ENCODE measurements at places on chromosomes 12 and 14.

DNA sequence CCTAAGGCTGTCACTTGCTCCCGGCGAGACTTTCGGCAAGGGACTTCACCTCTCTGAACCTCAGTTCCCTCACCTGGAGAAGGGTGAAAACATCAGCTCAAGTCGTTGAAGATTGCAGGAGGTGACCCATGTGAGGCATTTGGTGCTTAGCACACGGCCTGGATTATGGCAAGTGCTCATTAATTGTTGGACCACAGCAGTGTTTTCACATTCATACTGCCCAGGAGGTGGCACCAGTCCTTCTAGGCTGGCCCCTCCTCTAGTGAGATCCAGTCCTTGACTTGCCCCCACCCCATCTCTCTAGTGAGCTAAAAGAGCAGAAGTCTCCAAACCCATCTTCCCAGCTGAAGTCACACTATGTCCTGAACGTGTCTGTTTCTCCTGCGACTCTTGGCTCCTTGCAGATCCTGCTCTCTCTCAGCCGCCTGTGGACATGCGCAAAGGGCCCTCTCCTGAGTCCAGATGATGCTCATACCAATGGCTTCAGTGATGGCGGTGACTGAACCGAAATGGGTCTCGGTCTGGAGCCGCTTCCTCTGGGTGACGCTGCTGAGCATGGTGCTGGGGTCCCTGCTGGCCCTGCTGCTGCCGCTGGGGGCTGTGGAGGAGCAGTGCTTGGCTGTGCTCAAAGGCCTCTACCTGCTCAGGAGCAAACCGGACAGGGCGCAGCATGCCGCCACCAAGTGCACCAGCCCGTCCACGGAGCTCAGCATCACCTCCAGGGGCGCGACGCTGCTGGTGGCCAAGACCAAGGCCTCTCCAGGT lies 1.6 kb downstream of the FICD start:
- no peak for DNase-seq

- DNase-seq = no peak
Observed at GRCh38 chr12:64976131-64976530, 145.0 kb downstream of the WIF1 start.

DNA sequence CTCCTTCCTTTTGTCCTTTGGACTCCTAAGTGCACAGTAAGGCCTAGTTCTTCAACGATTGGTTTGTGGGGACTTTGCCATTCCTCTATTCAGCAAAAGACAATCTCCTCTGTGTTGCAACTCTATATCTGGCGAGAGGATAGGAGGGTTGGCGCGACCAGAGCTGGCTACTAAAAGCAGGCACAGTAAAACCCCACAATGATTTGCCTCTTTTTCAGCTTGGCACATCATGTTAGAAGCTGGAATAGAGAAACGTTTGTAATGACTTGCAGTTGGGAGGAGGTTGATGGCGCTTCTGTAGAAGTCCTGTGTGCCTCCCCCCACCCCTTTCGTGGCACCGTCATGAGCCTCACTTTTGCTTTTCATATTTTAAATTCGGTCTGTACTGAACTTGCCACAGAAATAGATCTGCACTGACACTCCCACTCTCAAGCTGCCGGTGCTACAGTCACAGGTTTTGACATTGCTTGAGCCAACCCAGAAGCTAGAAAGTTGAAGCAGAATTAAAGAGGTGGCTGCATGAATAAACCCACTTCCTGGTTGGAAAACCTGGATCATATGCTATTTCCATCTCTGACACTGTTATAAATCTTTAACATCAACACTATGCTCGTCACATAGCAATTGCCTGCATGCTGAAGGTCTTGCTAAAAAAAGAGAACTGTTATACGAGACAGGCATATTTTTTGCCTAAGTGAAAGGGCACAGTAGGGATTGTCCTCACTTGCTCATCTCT lies 315.3 kb upstream of the PRICKLE1 start:
- no peak for DNase-seq

- DNase-seq = no peak
Observed at GRCh38 chr14:29553427-29553826, 374.2 kb downstream of the PRKD1 start.

- DNase-seq = peak; percentile 42
Observed at GRCh38 chr12:30796313-30796780, 41.6 kb upstream of the CAPRIN2 start.

DNA sequence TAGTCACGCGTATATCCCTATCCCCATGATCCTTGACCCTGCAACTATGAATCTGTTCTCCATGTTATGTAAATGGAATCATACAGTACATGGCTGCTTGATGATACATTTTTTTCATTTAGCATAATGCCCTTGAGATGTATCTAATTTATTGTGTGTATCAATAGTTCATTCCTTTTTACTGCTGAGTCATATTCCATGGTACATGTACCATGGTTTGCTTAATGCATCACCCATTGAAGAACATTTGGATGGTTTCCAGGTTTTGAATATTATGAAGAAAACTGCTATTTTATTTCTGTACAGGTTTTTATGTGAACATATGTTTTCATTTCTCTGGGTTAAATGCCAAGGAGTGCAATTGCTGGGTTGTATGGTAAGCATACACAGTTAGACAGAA lies 4.0 kb upstream of the RNASE10 start:
- DNase-seq = no peak

- DNase-seq = peak; percentile 66
Observed at GRCh38 chr12:53053218-53054111, 3.6 kb downstream of the TNS2 start.

- DNase-seq = no peak
Observed at GRCh38 chr12:83666690-83667089, 980.0 kb downstream of the TMTC2 start.

DNA sequence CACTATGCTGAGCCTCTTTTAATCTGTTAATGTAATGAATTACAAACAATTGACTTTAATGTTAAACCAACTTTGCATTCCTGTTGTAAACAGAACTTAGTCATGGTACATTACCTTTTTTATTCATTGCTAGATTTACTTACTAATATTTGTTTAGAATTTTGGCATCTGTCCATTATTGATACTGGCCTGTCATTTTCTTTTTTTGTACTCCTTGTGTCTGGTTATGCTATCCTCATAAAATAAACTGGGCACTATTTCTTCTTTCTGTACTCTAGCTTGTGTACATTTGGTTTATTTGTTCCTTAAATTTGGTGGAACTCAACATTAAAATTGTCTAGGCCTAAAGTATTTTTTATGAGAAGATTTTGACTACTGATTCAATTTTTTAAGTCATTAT lies 32.1 kb downstream of the SPATA7 start:
- DNase-seq = no peak
